ENCODE measurements at places on chromosomes 3 and 15.

- no peak for DNase-seq
Observed at GRCh38 chr3:126986001-126986400, 3.1 kb downstream of the PLXNA1 start.

DNA sequence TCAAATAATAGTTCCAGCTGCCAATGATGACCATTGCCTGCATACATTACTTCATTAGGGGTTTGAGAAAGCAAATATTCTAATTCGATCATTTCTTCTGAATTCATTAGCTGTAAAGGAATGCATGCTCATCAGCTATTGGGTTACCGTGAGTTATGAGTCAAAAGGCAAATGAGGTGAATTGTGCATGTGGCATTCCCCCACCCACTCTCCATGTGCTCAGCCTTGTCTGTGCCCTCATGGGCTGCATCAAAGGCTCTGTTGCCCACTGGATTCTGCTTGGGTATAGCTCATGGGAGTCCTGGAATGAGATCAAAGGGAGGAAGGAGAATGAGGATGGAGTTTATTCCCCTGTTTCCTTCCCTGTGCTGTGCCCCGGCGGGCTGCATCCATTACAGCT is 99.3 kb upstream of the CHRNA7 start:
- no peak for DNase-seq

- no peak for DNase-seq
Observed at GRCh38 chr15:52783929-52784798, 6.0 kb downstream of the ONECUT1 start.

DNA sequence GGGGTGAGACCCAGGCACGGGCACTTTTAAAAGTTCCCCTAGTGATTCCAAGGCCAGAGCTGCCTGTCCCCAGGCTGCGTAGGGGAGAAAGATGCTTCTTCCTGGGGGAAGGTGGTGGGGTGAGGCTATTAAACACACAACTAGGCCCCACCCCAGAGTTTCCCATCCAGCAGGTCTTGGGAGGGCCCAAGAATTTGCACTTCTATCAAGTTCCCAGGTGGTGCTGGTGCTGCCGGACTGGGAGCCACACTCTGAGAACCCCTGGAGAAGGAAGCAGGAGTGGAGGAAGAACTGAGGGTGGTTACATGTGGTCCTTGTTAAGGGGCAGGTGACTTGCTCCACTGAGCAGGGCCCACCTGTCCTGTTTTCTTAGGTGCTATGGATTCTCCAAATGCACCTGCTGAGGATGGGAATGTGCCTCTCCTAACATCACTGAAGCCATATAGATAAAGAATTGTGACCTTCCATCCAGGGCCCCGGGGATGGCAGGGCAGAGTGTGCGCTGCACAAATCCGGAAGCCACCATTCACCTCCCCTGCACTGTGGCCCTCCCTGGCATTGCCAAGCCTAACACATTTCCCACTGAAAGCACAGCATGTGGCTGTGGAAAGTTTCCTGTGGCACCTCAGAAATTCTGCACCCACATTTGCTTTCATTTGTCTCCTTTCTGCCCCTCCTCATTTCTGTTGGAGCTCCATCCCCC is 111.5 kb upstream of the MEF2A start:
- no peak for DNase-seq

- DNase-seq, result no peak
Observed at GRCh38 chr3:61884794-61885193, 323.4 kb downstream of the PTPRG start.

DNA sequence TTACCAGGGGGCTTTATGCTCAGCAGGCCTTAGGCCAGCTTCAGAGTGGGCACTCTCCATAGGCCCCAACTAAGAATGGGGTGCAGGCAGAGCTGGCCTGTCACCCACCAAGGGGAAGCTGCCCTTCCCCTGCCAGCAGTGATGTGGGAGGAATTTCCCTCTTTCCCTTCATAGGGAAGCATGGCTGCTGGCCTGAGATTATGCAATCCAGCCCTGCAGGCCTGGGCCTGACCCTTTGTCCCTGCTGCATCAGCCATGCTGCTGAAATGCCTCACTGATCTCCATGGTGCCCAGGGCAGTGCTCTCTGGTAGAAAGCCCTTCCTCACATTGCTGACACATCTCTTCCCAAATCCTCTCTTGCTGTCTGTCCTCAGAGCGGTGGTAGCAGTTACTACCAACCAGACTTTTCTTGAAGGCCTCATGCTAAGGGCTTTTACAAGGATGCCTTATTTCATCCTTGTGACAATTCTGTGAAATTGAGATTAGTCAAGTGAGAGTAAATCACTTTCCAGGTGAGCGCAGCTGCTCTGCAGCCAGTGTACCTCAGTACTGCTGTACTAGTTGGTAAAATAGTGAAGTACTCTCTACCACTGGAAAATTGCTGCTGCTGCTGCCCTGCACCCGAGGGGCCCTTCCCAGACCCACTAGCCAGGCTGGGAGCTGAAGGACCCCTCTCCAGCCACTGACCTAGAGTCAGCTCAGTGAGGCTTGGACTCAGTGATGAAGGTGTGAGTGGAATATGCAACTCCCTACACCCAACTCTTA is 33.8 kb downstream of the MRAS start:
- no peak for DNase-seq

Data from A172 (cell line).